Stimulated activated CD8-positive, alpha-beta memory T cell treated with anti-CD3 and anti-CD28 coated beads, Interleukin-7, amount 100 ng/mL, for 24 hours (primary cell): ENCODE measurements at places on chromosomes 11 and 22.

DNA sequence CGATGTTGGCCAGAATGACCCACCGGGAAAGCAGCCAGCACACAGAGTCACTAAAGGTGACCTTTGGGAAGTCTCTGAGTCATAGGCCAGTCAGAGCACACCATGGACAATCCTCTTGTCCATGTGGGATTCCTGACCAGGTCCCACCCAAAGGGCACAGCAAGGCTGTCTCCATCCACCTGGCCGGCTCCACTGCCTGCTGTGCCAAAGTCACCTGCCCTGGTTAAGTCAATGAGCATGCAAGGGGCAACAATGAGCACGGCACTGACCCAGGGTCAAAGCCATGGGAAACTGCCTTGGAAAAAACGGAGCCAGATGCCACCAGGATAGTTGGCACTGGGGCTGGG lies 49.8 kb downstream of the SHANK2 start:
- DNase-seq = no peak

GRCh38 chr11:92101920-92102319 lies 122.7 kb upstream of the FAT3 start:
- DNase-seq = no peak

DNA sequence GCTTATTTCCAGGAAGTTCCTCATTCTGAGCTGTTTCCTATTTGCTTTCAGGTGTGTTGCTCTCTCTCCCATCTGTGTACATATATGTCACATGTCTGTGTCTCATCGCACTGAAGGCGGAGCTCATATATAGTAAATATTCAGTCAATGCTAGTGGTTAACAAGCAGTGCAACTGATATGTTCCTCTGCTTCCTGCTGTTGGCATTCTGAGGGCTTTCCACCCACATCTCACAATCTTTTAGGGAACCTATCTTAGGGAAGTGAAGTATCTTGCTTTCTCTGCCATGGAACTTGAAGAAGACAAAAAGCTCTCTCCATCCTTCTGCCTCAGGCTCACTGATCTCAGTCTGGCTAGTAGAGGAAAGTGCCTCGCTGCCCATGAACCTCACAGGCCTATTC lies 139.8 kb downstream of the TTC17 start:
- no peak for DNase-seq

- no peak for DNase-seq
These were observed 1.4 kb downstream of the OR52N2 start for GRCh38 chr11:5809905-5810795.

DNA sequence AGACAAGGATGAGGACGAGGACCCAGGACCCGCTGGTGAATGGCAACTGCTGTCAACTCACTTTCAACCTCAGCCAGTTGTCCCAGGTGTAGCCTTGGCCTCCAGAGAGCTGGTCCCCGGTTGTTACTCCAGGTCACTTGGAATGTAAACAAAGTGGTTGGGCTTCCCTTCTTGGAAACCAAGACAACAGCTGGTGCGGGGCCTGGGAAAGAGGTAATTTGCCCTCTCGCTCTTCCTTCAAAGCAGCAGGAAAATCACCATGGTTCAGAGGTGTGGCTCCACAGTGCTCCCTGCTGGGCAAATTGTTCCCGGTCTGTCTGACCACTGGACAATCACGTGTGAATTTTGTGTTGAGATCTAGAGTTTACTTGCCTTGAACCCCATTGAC lies 15.0 kb downstream of the SLC1A2 start:
- no peak for DNase-seq

GRCh38 chr11:93741094-93741881 lies at the start of the genes C11orf54 and TAF1D:
C11orf54 (plus strand) TSS chr11:93741672; CDS start chr11:93747394, 5,722 bp downstream.
TAF1D (minus strand) TSS chr11:93741495; CDS start chr11:93739304, 2,191 bp downstream.
- peak; percentile 87 for DNase-seq

DNA sequence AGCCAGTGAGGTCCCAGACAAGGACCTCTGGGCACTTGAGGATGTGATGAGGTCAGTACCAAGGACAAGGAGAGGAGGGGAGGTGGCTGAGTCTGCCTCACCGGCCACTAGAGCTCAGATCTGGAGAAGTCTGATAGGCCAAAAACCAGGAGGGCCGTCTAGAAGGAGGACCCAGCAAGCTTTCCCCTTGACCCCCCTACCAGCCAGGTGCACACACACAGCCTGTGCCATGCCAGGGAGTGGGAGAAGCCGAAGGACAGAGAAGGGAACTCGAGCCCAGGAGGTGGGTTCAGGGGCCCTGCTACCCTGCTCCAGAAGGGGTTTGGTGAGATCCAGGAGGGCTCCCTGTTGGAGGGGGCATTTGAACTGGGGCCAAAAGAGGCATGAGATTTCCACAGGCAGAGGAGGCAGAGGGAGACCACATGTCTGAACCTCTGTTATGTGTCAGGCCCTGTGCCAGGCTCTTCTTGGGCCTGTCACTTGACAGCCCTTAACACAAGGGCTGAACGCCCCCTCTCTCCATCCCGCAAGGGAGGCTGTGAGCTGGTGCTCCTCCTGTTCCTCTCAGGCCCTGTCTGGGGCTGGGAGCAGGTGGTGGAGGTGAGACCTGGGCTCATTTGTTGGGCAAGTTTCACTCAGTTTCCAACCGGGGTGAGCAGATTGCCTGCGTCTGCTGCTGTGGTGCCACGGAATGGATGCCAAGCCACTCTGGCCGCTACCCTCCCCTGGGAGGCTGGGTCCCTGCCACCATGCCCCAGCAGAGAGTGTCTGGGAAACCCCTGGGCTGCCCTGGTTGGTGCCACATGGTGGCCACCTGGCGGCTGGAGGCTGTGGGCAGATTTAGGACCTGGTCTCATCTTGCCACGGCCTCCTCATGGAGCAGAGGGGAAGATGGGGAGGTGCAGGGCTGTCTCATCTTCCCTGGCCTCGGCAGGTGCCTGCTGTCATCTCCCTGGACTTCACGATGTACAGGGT lies 65.2 kb downstream of the MPPED1 start:
- DNase-seq = no peak

DNA sequence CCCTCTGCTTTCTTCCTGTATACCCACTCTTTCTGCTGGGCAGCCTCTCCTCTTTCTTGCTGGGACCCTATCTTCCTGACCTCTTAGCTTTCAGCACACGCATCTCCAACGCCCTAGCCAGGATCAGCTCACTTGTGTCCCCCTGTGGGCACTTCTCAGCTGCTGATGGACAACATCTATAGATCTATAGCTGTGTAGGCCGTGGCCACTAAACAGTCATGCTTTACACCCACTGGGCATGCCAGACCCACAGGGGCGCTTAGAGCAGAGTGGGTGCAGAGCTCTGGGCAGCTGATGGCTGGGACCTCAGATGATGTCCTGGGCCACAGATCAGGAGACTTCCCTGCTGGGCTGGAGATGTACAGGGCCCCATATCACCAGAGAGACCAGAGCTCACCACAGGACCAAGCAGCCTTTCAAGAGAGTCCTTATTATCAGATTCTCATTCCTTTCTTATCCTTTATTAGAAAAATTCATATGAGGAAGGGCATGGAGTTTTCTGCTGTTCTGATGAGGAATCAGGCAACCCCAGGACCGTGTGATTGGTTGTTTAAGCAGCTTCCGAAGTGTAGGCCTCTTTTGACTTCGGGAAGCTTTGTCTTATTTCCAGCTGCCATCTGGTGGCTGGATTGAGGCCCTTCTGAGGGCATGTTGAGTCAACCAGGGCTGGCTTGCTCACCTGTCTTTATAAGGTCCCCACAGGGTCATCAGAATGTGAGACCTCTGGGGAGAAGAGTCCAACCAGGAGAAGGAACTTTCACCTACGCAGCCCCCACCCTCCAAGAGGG lies 60.5 kb downstream of the OSBP2 start:
- peak; percentile 7 for DNase-seq

GRCh38 chr22:30968015-30968923 lies at the start of gene MORC2:
MORC2 (minus strand) TSS chr22:30968774; CDS start chr22:30967889, 885 bp downstream.
- DNase-seq = no peak

DNA sequence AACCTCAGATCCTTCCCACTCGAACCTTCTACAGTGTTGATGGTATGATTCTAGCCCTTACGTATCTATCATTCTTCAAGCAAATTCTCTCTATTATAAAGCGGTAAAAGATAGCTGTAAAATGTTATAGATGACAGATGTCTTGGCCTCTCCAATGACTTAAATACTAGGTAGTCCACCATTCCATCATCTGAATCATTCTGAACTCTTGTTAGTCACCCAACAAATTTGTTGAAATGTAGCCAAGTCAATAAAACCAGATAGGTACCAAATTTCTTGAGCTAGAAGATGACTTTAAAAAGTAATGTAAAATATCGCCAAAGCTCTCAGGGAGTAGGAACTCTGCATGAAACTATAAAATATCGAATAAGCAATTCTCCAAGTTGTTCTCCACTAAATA lies 32.6 kb upstream of the PICALM start:
- no peak for DNase-seq

DNA sequence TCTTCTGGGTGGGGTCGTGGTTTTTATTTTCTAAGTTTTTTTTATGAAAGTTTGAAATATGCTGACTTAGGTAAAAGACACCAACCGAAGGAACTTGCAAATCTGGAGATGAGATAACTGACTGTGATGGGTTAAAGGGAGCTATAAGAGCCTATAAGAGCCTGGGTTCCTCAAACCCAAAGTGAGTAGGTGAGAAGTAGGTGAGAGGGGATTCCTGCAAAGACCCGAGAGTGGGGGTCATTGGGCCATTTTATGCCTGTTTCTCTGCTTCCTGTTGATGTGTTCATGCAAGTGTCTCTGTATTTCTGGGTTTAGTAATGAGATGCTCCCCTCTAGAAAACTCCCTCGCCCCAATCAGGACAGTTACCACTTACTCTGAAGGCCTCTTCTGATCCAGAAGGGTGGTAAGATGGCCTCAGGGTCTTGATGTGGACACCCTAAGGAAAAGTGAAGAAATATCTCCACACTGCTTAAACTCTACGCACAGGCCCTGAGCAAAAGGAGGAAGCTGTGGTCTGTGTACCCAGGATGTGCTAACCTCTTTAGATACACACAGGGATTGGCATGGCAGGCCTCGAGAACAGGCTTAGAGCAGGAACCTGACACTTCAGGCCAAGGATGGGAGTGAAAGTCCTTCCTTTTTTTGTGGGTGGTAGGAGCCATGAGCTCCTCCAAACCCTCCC lies 1.8 kb downstream of the FLI1 start:
- no peak for DNase-seq

- DNase-seq = no peak
These were observed 38.2 kb downstream of the OR2AG2 start for GRCh38 chr11:6733326-6734275.

- DNase-seq = no peak
These were observed 817 bp downstream of the PANX3 start for GRCh38 chr11:124612045-124612444.

GRCh38 chr11:101741479-101742175 lies 157.8 kb upstream of the TRPC6 start:
- no peak for DNase-seq

DNA sequence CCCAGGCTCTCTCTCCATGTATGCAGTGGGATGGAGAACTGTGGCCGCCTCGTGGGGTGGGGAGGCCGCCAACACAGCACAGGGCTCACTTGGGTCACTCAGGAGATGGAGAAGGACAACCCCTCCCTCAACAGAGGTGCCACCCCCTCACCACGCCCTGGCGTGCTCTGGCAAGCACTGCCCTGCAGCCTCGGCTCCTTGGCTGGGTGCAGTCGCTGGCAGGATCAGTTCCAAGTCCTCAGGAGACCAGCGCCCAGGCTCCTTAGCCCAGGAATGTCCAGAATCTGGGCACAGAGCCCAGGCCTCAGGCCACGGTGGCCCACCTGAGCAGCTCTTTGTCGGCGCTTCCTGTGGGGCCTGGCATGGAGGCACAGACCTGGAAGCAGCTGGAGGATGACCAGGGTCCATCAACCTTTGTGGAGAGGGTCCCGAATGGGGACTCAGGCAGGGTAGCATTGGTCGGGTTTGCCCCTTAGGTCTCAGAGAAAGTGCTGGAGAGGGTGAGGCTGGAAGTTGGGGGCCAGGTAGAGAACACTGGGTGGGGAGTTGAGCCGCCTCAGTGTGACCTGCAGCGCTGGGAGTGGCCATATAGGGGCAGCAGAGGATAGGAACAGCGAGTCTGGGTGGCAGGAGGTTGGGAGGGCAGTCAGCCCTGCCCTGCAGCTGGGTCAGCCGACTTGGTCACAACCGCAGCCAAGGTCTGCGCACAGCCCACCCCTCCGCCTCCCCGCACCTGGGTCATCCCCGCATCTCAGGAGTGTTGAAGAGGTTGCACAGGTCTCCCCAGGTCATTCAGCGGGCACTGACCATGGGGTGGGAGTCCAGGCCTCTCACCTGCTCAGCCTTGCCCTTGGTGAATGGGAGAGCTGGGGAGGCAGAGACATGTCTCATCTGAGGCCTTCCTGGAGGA lies 8.2 kb downstream of the SUSD2 start:
- peak; percentile 23 for DNase-seq

GRCh38 chr11:134725211-134725610 lies 313.2 kb upstream of the B3GAT1 start:
- no peak for DNase-seq

DNA sequence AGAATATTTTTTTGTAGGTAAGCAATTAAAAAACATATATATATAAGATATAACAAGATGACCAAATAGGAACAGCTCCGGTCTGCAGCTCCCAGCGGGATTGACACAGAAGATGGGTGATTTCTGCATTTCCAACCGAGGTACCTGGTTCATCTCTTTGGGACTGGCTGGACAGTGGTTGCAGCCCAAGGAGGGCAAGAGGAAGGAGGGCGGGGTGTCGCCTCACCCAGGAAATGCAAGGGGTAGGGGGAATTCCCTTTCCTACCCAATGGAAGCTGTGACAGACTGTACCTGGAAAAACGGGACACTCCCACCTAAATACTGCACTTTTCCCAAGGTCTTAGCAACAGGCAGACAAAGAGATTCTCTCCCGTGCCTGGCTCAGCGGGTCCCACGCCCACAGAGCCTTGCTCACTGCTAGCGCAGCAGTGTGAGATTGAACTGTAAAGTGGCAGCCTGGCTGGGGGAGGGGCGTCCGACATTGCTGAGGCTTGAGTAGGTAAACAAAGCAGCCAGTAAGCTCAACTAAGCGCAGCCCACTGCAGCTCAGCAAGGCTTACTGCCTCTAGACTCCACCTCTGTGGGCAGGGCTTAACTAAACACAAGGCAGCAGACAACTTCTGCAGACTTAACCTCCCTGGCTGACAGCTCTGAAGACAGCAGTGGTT lies 163.8 kb downstream of the CWF19L2 start:
- no peak for DNase-seq

- DNase-seq = no peak
These were observed 1.9 kb upstream of the ROBO4 start for GRCh38 chr11:124899383-124900145.

- no peak for DNase-seq
These were observed 718.1 kb upstream of the ANO3 start for GRCh38 chr11:25613865-25614264.

DNA sequence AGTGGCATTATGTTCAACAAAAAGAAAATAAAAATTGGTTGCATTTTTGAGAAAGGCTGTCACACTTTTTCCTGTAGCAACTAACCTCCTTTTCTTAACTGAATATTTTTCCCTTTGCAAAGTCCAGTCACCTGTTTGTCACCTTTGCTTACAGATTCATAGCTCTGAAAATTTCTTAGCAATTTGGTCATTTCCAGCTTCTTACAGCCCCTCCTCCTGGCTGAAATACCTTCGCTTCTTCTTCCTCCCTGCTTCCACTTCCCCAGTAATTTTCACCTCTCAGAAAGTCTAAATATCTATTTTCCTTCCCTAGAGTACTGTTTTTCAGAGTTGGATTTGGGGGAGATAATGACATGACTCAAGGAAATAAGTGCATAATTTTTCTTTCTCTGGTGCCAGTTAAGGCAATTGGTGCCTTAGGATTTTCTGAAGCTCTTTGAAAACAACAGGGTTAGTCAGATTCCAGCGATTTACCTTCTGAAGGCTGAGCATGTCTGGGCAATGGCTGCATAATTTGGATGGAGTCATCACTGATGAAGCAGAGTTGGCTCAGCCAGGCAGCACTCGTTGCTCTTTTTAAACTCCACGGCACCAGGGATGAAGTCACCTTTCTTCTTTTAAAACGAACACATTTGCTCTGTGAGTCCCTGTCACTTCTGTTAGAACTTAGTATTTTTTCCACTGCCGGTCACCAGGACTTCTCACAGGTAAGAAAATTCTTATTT lies 62.1 kb upstream of the AMOTL1 start:
- no peak for DNase-seq
